ENCODE measurements at places on chromosomes 5 and 9.
A peak's percentile ranks its signal among the peaks of the same experiment; 100 is the strongest.

DNA sequence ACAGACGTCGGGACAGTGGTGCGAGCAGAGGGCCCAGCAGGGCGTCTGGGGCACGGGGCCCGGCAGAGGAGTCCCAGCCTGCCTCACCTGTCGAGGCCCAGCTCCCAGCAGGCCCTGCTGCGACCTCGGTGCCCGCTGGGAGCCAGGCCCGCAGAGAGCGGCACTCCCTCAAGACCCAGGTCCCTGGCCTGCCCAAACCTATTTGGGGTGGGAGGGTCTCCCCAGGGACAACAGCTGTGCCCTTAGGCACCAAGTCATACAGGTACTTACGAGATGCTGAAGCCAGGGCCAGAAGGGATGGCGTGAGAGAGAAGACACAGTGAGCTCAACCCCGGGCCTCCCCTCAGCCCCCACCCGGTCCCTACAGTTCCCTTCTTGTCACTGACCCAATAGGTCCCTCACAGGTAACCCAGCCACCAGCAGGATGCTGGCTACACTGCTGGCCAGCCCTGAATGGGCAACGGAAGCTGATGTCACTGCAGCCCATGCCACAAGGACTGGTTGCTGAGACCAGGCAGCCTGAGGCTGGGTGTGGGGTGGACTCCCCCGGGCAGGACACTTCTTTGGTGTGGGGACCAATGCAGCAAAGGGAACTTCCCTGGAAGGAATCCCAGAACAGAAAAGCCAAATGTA, 3.7 kb downstream of the NSMF start:
- no peak for DNase-seq

DNA sequence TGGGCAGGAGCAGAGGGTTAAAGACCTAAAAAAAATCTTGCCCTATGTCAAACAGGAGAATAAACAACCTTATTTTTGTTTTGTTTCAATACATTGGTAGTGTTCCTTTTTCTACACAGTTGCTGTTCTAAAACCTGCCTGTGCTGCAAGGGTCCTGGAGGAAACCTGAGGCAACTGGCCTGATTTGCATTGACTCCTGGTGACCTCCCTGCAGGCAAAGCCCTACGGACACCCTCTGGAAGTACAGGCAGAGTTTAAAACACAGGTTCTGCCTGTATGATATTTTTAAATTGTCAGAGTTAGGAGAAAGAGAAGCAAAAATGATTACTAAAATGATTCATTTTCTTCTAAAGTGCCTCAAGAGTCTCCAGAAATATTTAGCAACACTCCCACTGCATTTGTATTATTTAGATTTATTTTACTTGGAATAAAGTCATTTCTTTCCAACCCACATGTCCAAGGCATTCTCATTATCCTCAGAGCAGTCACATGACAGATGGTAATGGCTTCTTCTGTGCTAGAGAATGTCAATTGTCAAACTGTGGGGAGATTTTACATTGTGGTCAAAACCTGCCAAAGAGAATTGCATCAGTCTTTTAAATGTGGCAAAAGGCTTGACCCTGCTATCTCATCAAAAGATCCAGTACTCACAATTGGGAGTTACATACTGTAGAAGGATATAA, 559.6 kb downstream of the CETN3 start:
- DNase-seq, result no peak

GRCh38 chr5:147966829-147967228, 60.5 kb upstream of the C5orf46 start:
- no peak for DNase-seq

DNA sequence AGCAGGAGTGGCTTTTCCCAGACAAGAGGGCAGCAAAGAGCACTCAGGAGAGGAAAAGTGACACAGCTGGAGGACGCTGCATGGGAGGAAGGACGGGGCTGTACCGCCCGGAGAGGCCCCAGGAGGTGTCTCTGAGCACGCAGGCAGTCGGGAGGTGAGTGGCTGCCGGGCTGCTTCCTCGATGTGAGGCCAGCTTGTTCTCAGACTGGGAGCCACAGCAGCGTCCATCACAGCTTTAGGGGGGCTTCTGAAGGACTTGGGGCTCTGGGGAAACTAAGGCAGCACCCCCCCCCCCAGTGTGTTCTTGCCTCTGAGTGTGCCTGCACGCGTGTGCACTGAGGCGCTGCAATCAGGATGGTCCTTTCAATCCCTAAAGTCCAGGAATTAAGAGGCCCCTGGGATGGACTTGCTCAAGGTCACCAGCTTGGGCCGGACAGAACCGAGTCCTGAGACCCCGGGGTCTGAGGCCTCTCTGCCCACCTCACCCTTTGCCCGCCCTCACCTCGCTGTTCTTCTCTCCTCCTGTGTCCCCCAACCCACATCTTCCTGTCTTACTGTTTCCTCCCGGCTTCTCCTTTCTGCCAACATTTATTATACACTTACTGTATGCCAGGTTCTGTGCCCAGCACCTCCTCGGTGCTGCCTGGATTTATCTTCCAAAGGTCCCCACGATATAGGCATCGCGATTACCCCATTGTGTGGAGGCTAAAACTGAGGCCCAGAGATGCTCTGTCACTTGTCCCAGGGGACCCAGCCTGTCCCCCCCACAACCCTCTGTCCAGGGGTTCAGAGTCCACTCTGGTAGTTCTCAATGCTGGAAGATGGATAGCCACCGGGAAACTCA, 32.9 kb downstream of the FAM163B start:
- no peak for DNase-seq

DNA sequence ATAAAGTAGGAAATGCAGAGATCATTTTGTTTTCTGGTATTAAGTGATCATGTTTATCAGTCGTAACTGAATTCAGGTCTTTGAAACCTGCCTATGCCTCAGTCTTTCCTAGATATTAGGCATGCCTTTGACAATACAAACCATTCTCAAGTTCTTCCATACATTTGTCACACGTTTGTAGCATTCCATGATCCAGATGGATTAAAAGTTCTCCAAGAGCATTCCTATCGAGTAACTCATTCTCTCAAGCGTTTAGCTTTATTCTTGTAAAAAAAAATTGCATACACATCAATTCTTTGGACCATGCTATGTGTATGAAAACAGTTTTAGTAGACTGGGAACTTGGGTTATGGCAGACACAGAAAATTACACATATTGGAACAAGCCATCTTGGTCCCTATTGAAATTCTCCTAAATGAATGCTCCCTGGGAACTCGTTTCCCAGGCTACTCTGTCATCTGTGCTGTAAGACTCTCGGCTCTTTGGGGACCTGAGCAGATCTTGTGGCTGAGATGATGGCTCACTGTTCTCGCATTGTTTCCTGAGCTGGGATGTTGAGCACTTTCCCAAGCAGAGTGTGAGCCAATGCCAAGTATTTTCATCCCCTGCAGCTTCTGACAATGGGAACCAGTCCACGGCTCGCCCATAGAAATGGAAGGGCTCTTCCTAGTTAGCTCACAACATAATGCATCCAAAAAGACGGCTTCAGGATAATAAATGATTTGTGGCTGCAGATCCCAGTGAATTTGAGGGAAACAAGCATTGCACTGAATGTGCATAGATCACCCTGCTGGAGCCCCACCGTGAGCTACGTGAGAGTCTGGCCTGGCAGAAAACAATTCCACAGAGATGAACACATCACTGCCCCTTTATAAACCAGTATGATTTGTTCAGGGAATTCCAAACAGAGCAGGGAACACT, 230.2 kb downstream of the IRX1 start:
- DNase-seq, result no peak

GRCh38 chr5:122608222-122608621, 166.7 kb upstream of the SNX2 start:
- DNase-seq, result no peak

DNA sequence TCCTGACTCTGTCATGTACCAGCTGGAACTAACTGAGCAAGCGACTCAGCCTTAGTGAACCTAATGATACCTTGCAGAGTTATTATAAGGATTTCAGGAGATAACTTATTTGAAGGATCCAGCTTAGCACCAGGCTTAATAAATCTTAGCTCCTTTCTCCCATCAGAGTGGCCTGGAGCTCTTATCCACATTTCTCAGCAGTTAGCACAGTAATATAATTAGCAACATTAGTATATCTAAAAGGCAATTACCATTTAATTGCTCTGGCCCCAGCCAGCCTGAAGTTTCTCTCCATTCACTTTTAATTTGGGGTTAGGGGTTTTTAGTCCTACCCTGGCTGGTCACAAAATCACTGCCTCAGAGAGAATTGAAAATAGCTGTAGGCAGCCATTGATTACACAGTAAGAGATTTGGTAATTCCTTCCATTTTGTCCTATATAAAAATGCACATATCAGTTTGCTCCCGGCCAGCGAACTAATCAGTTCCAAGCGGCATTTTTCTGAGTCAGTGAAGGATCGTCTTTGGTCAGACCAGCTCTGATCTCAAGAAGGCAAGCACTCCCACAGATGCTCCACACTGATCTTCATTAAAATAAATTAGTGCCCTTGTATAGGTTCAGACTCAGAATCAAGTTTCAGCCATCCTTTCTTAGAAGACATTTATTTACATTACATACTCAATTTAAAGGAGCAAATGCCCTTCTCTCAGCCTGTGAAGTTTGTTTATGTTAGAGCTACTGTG, 56.6 kb downstream of the SNCAIP start:
- no peak for DNase-seq

DNA sequence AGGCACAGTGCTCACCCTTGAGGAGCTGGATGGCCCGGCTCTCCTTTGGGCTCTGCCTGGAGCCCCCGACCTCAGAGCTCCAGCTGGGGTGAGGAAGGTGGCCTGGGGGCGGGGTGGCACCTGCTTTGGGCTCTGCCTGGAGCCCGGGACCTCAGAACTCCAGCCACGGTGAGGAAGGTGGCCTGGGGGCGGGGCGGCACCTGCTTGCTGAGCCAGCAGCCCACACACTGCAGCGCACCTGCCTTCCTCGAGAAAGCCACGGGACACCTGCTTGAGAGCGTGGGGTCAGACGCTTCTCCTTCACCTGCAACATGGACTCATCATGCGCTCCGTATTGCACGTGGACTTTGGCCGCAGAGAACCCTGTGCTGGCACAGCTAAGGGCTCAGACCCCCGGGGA, 51.8 kb downstream of the IRX2 start:
- DNase-seq, result no peak

- DNase-seq, result no peak
Measured at GRCh38 chr5:5018578-5018970, 121.6 kb upstream of the ADAMTS16 start.

GRCh38 chr5:78801413-78801812, 152.8 kb upstream of the LHFPL2 start:
- DNase-seq, result no peak

DNA sequence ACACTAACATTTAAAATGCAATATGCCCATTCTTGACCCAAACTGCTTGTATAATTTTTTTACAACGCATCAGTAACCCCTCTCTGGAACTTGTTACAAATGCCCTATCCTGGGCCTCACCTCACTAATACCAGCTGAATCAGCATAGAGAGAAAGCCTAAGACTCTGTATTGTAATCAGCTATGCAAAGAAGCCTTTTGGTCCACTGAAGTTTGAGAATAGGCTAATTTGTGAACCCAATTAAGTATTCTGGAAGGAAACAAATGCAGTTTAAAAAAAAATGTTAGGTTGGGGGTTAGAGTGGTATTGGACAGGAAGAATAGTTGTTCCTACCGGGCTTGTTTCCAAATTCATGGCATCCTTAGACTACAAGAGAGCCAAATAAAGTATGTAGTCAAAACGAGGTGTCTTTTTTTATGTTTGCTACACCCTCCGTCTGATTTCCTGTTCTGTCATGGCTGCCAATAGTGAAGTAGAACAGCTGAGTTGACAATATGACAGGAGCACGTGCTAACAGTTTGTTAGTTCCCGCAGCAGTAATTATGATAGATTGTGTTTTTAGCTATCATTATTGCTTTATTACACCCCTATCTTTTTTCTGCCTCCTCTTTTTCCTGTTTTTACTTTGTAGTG, 1048.7 kb upstream of the NUDT12 start:
- DNase-seq, result no peak

DNA sequence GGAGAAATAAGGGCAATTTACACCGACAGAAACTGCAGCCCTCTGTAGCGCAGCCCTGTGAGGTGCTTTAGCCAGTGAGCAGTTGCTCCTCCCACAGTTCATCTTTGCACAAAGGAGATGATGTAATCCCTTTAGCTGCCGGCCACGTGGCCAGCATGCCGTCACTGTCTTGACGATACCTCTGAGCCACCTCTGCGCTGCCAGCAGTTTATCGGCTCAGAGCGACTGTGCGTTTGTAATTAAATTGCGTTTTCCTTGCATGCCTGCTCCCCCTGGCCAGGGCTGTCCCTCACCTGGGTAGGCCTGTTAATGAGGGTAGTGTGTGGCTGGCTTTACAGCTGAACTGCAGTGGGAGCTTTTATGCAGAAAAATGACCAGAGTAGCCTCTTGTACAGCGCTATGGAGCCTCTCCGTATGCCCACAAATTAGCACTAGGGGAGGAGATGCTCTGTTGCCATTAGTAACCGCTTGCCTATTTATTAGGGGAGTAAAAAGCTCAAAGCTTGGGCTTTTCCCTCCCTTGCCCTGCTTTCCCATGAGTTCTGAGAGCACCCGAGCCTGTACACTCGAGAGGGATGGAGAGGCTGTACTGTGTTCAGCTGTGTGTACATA, 107.0 kb downstream of the TRIO start:
- DNase-seq, result peak; percentile 96

DNA sequence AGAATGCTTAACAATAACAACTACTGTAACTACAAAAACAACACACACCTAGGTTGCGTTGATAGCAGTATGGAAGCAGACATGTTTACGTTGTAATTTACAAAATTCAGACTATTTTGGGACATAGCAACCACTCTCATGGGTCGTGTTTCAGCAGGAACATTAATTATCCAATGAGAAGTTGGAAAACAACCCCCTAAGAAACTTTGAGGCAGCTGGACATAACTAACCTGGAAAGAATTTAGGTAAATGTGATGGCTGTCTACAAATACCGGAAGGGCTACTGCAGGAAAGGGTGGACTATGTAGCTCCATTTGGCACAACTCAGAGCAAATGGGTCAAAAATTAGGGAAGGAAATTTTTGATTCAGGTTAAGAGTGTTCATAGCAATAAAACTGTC, 409.3 kb downstream of the ADGRV1 start:
- DNase-seq, result no peak

DNA sequence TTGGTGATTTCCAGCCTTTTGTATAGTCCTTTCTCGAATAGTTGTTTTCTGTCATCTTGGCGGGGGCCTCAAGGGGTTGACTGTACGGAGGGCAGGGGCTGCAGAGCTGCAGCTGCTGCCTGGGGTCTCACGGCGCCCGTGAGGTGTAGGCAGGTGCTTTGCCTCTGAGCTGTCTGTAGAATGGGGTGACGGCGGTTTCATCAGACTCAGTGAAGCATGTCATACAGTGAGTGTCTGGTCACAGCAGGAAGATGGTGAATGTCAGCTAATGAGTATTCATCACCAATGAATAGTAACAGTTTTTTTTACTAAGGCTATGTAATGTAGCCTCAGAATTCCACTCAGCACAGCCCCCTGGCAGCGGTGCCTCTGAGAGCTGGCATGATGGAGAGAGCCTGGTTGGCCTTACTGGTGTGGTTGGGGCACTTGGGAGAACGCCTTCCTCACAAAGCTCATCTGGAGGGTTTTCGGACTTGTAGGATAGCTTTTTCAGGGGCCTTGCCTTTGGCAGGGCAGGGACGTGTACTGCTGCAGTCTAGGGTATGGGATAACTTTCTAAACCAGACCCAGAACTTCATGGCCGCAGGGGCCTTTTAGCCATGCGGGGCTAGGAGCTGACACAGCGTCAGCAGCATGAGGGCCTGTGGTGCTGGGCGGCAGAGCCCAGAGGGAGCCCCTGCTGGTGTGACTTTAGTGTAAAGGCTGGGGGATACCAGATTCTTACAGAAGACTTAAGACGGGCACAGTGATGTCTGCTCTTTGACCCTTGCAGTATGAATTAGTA, 15.0 kb downstream of the TENT4A start:
- peak; percentile 28 for DNase-seq

GRCh38 chr9:99713838-99714306, 107.8 kb upstream of the NR4A3 start:
- DNase-seq, result no peak

- no peak for DNase-seq
Measured at GRCh38 chr5:93163010-93163663, 417.9 kb downstream of the NR2F1-AS1 start.
